ENCODE measurements at places on chromosomes 16 and 17.

DNA sequence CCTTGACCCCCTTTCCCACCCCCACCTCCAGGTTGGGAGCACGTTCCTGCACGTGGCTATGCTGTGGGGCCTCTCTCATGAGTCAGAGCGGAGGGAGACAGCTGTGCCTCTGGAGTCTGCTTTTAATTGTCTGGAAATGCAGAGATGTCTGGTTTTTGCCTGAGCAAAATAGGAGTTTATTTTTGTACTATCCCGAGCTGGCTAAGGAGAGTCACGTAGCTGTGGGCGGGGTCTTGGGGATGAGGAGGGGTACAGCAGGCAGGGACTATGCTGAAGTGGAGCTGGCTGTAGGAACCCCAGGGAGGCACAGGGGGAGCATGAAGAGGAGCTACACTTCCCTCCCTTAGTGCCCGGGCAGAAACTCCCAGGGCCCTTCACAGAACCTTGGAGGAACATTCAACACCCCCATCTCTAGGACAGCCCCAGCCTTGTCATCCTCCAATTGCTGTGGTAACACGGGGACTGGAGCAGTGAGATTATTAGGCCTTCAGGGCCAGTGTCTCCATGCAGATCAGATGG is 44.7 kb upstream of the LGALS9 start:
- DNase-seq: no peak

GRCh38 chr17:6554871-6555330 is 1.5 kb downstream of the PITPNM3 start:
- no peak for DNase-seq

- no peak for DNase-seq
Measured at GRCh38 chr16:67533024-67533560, 4.5 kb downstream of the RIPOR1 start.

DNA sequence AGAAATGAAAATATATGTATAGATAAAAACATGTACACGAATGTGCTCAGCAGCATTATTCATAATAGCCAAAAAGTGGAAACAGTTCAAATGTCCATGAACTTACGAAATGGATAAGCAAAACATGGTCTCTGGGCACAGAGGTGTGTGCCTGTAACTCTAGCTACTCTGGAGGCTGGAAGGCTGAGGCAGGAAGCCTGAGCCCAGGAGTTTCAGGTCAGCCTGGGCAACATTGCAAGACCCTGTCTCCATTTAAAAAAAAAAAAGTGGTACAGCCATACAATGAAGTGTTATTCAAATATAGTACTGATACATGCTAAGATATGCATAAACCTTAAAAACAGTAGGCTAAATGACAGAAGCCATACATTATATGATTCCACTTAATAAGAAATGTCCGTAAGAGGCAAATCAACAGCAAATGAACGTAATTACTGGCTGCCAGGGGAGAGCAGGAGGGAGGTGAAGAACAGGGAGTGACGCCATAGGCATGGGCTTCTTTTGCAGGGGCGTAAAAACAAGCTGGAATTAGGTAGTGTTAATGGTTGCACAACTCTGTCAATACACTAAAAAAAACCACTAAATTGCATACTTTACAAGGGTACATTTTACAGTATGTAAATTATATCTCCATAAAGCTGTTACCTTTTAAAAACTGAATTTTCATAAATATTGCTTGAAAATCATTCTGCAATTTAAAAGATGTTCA is 87.2 kb upstream of the PLEKHM1 start:
- DNase-seq: no peak

DNA sequence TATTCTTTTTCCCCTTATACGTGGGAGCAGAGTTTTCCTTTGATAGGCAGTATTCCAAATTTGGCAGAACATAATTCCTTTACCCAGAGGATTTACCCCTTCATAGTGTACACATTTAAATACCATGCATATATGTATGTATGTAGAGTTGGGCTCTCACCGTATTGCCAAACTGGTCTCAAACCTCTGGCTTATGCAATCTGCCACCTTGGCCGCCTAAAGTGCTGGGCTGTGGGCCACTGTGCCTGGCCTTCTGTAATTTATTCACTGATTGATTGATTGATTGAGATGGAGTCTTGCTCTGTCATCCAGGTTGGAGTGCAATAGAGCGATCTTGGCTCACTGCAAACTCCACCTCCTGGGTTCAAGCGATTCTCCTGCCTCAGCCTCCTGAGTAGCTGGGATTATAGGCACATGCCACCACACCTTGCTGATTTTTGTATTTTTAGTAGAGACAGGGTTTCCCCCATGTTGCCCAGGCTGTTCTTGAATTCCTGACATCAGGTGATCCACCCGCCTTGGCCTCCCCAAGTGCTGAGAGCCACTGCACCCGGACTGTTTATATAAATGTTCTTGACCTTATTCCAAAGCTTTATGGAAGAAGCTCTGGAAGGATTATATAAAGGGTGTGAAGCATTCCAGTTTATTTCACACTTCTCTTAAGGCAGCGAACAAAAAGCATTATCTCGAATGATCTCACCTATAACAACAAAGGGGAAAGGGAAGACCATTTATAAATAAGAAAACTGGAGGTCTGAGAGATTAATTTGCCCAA is 14.9 kb downstream of the GLG1 start:
- DNase-seq: no peak

- no peak for DNase-seq
Measured at GRCh38 chr16:38941-39892, 14.2 kb downstream of the POLR3K start.

- no peak for DNase-seq
Measured at GRCh38 chr16:87238361-87238715, 78.9 kb downstream of the C16orf95 start.

GRCh38 chr16:7615565-7615964 is 282.9 kb downstream of the RBFOX1 start:
- no peak for DNase-seq

GRCh38 chr17:32020943-32021614 is 13.9 kb downstream of the LRRC37B start:
- no peak for DNase-seq

- peak; percentile 10 for DNase-seq
Measured at GRCh38 chr16:3058139-3059030, 7.1 kb upstream of the IL32 start.

DNA sequence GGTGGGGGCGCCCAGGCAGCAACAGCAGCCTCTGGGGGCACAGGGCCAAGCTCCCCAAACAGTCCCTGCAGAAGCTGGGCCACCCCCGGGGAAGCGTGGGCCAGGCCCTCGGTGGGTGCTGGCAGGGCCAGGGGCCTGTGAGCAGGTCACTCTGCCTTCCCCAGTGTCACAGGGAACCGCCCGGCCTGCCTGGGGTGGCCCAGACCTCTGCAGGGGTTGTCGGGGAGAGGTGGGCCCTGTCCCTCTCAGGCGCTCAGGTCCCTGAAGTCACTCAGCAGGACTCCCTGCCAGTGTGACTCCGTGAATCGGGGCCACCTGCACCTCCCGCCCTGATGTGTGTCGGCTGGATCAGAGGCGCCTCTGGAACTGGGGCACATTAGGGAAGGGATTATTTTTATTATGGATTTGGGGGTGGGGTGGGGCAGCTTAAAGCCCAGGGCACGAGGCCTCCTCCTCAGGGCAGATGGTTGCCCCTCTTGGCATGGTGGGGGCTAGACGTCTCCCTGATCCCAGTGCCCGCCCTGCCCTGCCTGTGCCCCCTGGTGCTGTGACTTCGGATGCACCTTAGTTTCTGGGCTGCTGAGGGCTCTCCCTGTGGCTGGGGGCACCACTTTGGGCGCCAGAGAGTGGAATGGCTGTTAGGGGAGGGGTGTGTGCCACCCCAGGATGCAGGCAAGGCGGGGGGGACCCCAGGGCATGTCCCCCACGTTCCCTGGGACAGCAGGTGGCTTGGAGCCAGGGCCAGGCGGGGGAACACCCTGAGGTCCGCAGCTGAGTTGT is 1.2 kb upstream of the GNG13 start:
- no peak for DNase-seq

- peak; percentile 78 for DNase-seq
Measured at GRCh38 chr17:76506408-76507345, 5.5 kb upstream of the RHBDF2 start.

DNA sequence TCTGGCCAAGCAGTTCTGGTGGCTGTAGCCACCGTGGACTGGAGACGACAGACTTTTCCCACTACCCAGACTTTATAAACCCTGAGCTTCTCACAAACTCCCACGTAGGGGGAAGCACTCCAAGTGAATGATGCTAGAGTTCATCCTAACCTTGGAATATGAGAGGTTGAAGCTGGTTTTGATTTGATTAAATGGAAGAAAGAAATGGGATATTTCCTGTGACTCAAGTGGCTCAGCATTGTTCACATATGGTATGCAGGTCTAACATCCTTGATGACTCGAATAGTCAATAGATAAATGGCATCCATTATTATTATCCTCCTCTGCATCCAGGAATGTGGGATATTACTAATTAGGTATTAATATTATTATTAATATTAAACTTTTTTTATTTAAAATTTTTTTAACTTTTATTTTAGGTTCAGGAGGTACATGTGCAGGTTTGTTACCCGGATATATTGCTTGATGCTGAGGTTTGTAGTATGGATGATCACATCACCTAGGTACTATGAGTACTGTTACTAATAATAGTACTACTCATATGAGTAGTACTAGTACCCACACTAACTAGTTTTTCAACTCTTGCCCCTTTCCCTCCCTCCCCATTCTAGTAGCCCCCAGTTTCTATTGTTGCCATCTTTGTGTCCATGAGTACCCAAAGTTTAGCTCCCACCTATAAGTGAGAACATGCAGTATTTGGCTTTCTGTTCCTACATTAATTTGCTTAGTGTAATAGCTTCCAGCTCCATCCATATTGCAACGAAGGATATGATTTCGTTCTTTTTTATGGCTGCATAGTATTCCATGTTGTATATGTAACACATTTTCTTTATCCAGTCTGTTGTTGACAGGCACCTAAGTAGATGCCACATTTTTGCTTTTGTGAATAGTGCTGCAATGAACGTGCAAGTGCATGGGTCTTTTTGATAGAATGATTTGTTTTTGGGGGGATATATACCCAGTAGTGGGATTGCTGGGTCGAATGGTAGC is 22.9 kb downstream of the PIK3R6 start:
- DNase-seq: no peak

DNA sequence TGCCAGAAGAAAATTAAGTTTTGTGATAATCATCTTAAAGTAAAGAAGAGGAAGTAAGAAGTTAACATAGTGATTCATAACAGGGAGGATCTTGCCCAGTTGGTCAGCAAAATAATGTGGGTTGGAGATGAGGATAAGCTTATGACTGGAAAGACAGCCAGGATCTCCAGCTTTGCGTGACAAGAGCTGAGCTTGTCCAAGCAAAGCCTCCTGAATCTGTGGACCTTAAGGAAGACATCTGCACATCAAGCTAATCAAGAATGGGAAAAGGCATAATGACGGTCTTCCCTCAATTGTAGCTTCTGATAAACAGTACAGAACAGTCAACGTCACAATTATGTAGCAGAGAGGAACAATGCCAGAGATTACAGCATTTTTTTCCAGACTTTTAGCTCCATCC is 744.7 kb upstream of the GOT2 start:
- DNase-seq: no peak

DNA sequence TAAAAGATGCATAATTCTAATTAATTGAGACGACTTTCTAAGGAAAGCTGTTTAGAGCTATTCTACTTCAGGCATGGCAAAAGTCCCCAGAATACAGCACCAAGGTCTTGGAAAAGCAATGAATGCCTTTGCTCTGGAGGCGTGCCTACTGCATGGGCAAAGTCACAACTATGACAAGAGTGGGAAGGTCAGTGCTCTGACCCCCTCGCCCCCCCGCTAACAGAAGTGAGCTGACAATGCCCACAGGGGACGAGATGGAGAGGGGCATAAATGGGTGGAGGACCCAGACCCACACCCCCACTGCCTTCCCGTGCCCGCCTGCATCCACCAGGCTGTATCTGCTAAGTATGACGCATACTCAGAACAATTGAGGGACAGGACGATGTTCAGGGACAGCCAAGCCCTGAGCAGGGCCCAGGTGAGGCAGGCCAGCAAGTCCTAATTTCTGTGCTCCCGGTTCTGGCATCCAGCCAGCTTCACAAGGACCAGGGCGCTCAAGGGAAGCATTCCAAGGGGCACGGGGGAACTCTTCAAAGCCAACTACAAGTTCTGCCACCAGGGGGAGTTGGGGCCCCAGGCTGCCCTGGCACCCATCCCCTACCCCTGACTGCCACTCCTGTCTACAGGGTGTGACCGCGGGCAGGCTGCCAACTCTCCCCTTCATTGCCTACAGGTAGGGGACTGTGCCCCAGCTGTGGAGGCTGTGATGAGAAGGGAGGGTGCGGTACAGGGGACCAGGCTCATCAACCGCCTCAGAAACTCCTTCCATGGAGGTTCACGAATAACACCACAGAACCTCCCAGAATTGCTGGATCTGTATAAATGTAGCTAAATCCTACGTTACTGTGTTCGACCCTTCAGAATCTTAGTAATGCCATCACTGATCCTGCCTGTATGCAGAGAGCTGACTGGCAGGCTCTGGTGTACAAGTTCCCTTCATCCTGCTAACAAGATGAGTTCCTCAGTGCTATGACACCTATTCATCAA is 20.8 kb downstream of the NPRL3 start:
- peak; percentile 72 for DNase-seq

GRCh38 chr16:78199325-78200022 is 100.0 kb downstream of the WWOX start:
- DNase-seq: no peak

GRCh38 chr17:54906683-54907082 is 6.0 kb downstream of the TOM1L1 start:
- no peak for DNase-seq

DNA sequence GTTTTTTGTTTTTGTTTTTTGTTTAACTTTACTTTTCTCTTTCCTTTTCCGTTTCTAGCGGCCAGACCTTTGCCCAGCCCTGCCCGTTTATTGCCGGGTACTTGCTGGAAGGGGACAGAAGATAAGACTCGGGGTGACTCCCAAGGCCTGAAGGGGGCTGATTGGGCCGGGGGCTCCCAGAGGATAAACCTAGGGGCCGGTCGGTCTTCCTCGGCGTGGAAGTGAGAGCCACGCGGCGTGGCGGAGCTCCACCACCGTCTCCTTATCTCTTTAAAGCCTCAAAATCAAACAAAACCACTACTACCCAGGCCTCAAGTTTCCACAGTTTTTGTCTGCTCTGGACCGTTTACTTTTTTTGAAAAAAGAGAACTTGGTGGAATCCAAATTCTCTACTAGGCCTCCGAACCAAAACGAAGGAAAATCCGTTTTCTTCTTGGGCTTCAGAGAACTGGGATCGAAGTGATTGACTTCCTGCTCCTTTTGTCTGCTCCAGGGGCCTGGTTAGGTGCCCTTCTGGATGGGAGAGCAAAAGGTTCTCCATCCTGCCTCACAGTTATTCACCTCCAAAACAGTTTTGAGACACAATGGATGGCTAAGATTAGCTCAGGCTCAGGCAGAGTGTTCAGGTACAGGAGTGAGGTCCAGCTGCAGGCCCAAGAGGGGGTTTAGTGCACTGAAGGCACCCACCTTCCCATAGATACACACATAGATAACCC is 8.5 kb upstream of the HOXB9 start:
- DNase-seq: no peak

GRCh38 chr17:78263063-78263735 is 31.8 kb downstream of the TMEM235 start:
- no peak for DNase-seq

GRCh38 chr16:67154578-67155294 is 3.9 kb upstream of the B3GNT9 start:
- DNase-seq: no peak

Measured in NCI-H2081 (cell line).